Uterine smooth muscle cell (primary cell): ENCODE measurements at places on chromosomes 1 and 21. TPM values are rescaled to one million over a fixed set of nuclear protein-coding genes. Genes with fewer than 3 reads are reported as not detected.

Gene TBX15
- total RNA-seq = not detected in 2 replicates

Gene EPHA8
- not detected in 2 replicates for total RNA-seq

Gene NR0B2
- total RNA-seq = not detected in 2 replicates

Gene APCS
- not detected in 2 replicates for total RNA-seq

Gene ITSN1
- 31.1 and 42.6 TPM in 2 replicates for total RNA-seq

Gene FCRL5
- not detected in 2 replicates for total RNA-seq

Gene PPM1J
- total RNA-seq = 1.1 and 1.8 TPM in 2 replicates

Gene DIO1
- total RNA-seq = not detected in 2 replicates

Gene NEGR1
- total RNA-seq = 15.8 and 22.5 TPM in 2 replicates

Gene SPRR1B
- not detected in 2 replicates for total RNA-seq

Gene SPATA46
- 0.12 TPM in 1 of 2 replicates, not detected in the other for total RNA-seq

Gene RAB25
- not detected in 2 replicates for total RNA-seq

Gene NECTIN4
- total RNA-seq = 0.11 and 0.25 TPM in 2 replicates

Gene SPRR2F
- total RNA-seq = not detected in 2 replicates
